CD4-positive, alpha-beta memory T cell (primary cell): ENCODE measurements at places on chromosomes 5 and 9.

DNA sequence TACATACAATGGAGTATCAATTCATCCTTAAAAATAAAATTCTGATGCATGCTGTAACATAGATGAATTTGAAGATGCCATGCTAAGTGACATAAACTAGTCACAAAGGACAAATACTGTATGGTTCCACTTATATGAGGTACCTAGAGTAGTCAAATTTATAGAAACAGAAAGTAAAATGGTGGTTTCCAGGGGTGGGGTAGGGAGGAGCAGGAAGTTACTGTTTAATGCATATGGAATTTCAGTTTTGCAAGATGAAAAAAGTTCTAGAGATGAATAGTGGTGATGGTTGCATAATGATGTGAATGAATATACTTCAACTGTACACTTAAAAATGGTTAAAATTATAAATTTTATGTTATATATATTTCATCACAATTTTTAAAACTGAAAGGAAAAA is 57.3 kb upstream of the FNIP1 start:
- DNase-seq = peak; percentile 9

DNA sequence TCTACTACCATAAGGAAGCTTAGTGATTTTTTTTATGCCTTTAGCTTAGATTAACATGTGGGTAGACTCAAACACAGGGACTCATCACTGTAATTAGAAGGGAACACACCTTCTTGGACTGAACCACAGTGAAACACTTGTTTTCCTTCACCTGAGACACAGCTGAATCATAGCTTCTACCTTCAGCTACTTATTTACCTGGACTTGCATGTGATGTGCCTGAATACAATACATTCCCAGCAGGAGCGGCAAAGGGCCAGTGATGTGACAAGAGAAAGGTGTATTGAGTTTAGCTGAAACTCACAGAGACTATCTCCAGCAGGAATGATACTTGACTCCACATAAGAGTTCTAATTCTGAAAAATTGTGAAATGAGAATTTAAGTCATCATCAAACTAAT is 37.8 kb downstream of the GRAMD2B start:
- DNase-seq = no peak

- no peak for DNase-seq
Observed at GRCh38 chr5:152477536-152477935, 72.5 kb upstream of the NMUR2 start.

DNA sequence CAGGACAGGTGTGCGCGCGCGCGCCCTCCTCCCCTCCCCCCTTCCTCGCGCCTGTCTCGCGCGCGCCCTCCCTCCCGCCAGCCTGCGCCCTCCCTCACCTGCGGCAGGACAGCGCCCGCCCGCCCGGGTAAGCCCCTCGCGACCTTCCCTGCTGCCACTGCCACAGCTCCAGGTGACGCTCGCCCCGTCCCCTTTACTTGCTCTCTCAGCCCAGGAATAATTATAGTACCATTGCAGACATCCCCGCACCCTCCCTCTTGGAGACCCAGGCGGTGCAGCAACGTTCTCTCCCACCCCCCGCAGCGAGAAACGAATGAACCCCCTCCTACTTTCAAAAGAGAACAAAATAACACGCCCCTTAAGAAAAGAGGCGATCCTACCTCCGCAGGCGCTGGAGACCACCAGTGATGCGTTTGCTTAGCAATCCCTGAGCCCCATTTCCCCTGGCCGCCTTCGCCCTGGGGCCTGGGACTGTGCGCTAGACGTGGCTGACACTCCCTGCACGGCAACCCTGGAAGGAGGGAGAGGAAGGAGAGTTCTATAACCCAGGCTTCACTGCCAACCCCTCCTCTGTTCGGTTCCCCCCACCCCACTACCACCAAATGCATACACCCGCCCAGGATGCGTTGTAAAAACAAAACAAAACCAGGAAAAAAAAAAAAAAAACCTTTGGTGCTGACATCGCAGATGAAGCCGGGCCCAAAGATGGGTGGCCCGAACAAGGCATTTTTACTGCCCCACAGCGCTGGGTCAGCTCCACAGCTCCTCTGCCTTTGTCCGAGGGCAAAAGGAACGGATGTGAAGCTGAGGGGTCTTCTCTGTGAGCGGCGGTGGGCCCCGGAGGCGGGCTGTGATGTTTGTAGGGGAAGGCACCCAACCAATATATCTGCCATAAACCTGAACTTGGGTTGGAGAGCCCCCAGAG is 5.6 kb upstream of the PURA start:
- DNase-seq = peak; percentile 26

GRCh38 chr5:67617051-67617450 is 420.5 kb upstream of the CD180 start:
- no peak for DNase-seq

DNA sequence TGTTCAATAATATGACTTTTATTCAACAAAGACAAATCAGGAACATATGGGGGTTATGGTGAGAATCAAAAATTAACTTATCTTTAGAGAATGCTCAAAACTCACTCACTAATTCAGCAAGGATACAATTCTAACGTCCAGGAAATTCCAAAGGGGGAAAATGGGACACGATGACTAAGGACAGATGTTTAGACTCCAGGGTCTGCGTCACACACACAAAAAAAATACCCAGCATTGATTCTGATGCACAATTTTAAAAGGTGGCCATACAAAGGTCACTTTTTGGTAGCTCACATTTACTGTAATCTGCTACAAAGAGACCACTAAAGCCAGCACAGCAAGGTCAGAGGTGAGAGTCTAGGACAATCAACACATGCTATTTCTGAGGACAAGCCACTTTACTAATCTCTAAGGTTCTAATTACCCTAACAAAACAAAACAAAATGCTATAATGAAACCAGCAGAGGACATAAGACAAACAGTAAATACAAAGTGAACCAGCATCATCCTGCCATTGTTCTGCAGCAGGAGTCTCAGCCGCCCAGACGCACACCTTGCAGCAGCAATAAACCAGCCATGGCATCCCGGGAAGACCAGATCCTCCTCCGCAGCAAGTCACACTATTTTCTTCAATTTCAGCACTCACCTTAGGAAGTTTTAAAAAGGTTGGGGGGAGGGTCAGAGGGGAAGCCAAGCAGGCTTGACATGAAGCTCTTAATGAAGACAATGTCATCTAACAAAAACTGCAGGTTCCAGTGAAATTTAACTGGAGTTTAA is 57.8 kb downstream of the TTC39B start:
- no peak for DNase-seq

DNA sequence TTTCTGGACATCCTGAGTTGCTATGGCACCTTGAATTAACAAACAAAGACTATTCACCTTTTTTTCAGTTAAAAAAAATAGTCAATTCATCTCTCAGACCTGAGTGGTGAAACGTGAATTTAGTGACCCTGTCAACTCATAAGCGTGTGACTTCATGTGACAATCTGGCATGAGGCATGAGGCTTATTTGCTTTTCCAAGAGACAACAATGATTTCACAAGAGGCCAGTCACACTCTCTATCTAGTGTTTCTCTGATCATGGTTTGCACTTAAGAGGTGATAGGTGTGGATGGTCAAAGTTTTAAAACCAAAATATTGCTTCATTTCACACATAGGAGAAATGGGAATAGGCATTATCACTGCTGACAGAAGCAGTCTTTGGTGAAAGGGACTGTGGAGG is 559.6 kb upstream of the ACO1 start:
- no peak for DNase-seq

GRCh38 chr9:75845806-75846205 is 44.7 kb upstream of the PCSK5 start:
- no peak for DNase-seq

DNA sequence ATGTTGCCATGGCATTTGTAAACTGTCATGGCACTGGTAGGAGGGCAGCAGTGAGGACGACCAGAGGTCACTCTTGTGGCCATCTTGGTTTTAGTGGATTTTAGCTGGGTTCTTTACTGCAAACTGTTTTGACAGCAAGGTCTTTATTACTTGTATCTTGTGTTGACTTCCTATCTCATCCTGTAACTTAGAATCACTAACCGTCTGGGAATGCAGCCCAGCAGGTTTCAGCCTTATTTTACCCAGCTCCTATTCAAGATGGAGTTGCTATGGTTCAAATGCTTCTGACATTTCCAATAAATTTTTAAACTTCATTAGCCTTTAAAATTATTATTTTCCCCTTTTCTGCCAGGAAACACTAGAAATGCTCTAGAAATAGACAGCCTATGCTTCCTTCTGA is 839.1 kb downstream of the NR2F1-AS1 start:
- DNase-seq = no peak

DNA sequence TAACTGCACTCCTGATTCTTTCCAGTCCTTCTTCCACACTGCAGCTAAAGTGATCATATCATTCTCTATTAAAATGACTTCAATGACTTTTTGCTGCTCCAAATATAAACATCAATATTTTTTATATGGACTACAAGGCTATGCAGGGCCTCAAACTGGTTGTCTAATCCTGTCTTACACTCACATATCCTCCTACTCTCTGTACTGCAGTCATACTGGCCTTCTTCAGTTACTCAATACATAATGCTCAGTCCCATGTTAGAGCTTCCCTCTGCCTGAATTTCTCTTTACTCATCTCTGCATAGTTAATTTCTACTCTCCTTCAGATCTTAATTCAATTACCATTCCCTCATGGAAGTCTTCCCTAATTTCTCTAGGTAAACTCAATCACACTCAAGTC is 3.4 kb downstream of the MEIKIN start:
- no peak for DNase-seq

- DNase-seq = no peak
Observed at GRCh38 chr9:126299706-126300276, 26.8 kb upstream of the MVB12B start.

- DNase-seq = no peak
Observed at GRCh38 chr5:100840789-100841188, 62.3 kb downstream of the ST8SIA4 start.

GRCh38 chr5:149227168-149227826 is 44.4 kb upstream of the AFAP1L1 start:
- no peak for DNase-seq

- no peak for DNase-seq
Observed at GRCh38 chr5:146378986-146379385, 40.3 kb downstream of the POU4F3 start.

DNA sequence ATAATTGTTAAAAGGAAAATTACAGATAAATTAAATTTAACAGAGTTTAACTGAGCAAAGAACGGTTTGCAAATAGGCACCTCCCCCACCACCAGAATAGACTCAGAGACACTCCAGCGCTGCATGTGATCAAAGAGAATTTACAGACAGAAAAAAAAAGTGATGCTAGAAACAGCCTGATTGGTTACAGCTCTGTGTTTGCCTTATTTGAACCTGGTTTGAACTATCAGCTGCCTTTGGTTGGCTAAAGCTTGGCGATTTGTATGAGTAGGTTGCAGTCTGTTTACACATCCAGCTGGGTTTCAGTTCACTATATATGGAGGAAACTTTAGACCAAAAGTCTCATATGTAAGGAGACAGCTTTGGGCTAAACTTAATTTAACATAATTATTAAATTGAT is 249.1 kb downstream of the ENC1 start:
- DNase-seq = no peak

DNA sequence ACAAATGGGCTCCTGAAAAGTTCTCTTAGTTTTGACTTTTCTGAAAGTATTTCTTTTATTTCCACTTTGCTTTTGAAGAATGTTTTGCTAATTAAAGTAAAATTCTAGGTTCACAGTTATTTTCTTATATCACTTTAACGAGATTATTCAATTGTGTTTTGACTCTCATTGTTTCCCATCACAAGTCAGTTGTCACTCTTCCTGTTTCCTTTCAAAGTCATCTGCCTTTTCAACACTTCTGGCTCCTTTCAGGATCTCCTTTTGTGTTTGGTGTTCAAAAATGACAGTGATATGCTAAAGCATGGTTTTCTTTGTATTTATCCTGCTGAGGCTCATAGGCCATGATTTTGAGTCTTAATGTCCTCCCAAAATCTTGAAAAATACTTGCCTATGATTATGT is 235.4 kb upstream of the TAS2R1 start:
- no peak for DNase-seq

- DNase-seq = no peak
Observed at GRCh38 chr5:150281987-150282386, 7.6 kb downstream of the CAMK2A start.

- no peak for DNase-seq
Observed at GRCh38 chr5:134464988-134465815, 53.5 kb upstream of the CDKN2AIPNL start.

DNA sequence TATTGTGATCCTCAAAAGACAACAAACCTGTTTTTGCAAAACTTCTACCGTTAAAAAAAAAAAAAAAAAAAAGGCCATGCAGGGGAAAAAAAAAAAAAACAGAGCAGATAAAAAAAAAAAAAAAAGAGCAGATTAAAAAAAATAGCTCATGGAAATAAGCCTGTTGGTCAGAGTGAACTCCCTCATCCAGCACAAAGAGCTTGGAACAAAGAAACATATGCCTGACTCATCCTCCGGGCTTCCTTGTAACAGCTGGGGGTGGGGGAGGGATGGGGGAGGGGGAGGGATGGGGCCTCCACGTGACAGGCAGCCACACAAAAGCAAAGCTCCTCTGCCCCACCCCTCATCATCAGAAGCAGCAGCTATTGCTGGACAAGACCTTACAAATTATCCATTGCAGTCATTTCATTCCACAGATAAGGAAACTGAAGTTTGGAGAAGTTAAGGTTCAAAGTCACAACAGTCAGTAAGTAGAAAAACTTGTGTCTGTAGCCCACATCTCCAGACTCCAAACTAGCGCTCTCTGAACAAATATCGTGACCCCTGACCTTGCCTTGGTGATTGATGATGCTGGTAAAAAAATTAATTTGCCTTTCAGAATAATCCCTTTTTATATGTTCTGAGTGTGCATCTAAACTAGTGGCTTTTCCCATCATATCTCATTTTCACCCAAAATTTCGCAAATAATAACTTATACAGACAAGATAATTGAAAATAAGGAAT is 38.9 kb downstream of the SLC35D2 start:
- DNase-seq = no peak

- DNase-seq = no peak
Observed at GRCh38 chr5:31036411-31036810, 157.1 kb upstream of the CDH6 start.

GRCh38 chr9:102049586-102050246 is 311.3 kb upstream of the GRIN3A start:
- DNase-seq = no peak

- DNase-seq = no peak
Observed at GRCh38 chr5:71836559-71837112, 117.6 kb downstream of the CARTPT start.

DNA sequence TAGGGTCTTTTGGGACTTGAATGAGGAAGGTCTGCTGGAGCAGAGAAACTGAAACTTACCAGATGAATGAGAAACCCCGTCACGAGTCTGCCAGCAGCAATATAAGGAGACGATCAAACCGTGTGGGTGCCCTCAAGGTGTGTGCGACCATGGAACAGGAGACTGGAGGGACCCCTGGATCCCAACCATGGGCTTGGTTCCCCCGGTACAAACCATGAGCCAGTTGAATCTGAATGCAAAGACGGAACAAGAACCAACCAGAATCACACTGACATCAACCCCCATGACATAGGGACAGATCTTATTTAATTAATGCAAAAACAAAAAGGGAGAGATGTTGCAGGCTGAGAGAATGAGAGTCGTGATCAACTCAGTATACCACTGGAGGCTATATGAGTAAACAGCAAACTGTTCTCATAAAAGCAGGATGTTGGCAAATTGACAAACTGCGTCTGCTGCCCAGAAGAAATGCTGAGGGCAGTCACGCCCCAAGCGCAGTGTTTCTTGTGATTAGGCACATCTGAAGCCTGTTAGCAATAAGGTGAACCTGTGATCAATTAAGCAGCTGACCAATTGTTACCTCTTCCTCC is 475.5 kb upstream of the ACO1 start:
- DNase-seq = no peak
